NCI-H1048 (cell line): ENCODE measurements at places on chromosomes 7 and 10.

GRCh38 chr10:131683281-131683861 is 217.4 kb upstream of the PPP2R2D start:
- DNase-seq, result no peak

GRCh38 chr10:105280895-105281294 is 639.8 kb downstream of the SORCS3 start:
- DNase-seq, result no peak

GRCh38 chr7:155460926-155461613 is 3.1 kb downstream of the EN2 start:
- no peak for DNase-seq

GRCh38 chr7:123711832-123712293 is 36.9 kb downstream of the WASL start:
- no peak for DNase-seq

GRCh38 chr10:125866421-125867029 is 14.6 kb downstream of the DHX32 start:
- DNase-seq, result no peak

DNA sequence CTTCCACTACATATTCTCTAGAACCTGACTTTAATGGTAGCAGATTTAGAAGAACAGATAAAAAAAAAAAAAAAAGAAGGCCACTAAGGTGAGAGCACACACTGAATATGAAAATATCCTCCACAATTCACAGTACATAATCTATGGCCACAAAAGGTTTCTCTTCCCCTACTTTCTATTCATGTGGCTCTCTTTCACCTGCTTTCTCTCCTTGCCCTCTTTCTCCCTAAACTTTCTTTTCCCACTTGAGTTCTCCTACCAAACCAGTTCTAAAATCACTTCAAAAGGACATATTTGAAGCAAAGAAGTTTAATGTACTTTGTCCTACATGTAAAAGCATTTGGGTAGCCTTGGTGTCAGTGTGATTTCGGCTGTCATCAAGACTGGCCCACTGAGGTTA is 18.5 kb upstream of the DLX6 start:
- DNase-seq, result no peak

DNA sequence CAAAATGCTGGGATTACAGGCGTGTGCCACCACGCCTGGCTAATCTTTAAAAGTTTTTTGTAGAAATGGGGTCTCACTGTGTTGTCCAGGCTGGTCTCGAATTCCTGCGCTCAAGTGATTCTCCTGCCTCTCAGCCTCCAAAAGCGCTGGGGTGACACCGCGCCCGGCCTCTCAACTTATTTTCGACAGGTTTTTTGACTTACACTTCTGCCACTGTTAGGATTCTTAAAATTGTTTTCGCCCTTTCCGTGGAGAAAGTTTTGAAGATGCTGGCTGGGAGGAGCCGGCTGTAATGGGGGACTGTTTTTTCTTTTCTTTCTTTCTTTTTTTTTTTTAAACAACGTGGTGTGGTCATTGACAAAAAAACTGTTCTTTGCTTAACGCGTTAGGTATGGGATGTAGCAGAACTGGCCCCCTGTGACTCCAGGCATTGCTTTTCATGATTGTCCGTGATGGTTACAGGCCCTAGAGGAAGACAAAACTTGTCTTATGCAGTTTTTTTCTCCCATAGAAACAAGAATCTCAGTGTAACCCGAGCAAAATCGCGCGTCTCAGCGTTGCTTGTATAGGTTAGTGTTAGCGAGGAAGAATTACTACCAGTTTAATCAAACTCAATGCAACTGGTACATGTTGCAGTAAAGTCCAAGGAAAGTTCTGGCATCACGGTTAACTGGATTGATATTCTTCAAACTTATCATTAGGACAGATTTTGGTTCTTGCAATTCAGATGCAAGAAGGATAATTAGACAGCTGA is 72.2 kb downstream of the DAGLB start:
- DNase-seq, result no peak

DNA sequence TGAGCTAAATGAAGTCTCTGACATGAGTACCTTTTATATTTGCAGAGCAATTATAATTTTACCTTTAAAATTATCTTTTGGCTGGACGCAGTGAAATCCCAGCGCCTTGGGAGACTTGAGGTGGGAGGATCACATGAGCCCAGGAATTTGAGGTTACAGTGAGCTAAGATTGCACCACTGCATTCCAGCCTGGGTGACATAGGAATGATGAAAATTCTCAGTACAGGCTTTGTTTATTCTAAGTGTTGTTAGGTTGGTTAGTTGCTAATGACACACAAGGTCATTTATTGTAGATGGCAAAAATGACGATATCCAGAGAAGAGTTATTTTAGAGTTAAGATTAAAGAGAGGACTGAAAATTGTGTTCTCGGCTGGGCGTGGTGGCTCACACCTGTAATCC is 87.6 kb downstream of the XRCC2 start:
- no peak for DNase-seq

DNA sequence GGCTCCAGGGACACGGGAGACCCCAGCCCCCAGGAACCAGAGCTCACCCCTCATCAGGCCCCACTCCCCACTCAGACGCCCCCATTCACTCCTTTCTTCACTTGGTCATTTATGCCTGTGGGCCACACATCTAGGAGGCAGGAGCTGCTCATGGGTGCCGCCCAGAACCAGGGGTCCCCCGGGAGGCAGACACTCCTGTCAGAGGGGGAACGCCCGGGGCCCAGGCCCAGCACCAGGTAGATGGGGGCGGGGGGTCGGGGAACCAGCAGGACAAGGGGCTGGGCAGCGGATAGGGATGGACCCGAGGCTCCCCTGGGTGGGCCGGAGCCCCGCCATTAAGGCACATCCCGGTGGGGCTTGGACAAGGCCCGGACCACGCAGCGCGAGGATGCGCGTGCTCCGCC is 11.8 kb downstream of the CALY start:
- no peak for DNase-seq

- no peak for DNase-seq
Observed at GRCh38 chr7:145293228-145293701, 457.4 kb upstream of the TPK1 start.

- no peak for DNase-seq
Observed at GRCh38 chr10:44183667-44184632, 200.9 kb downstream of the CXCL12 start.

GRCh38 chr7:50679218-50680007 is 103.3 kb downstream of the GRB10 start:
- DNase-seq, result no peak

GRCh38 chr7:138575897-138576428 is 115.9 kb downstream of the TRIM24 start:
- DNase-seq, result no peak

GRCh38 chr10:127918572-127918971 is 11.7 kb downstream of the PTPRE start:
- no peak for DNase-seq

DNA sequence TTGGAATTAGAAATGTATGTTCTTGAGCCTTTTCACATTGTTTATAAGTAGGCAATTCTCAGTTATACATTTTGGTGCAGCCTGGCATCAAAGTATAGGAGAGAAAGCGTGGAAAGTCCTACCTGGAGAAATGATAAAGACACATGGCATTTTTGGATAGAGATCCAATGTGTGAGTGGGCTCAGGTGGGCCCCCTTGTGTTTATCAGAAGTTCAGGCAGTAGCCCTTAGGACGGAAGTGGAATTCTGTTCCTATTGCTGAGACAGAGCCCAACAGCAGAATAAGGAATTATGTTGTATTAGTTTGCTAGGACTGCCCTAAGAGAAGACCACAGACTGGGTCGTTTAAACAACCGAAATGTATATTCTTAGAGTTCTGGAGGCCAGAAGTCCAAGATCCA is 85.2 kb upstream of the AMPH start:
- no peak for DNase-seq

- no peak for DNase-seq
Observed at GRCh38 chr10:129771991-129772431, 192.1 kb downstream of the EBF3 start.

DNA sequence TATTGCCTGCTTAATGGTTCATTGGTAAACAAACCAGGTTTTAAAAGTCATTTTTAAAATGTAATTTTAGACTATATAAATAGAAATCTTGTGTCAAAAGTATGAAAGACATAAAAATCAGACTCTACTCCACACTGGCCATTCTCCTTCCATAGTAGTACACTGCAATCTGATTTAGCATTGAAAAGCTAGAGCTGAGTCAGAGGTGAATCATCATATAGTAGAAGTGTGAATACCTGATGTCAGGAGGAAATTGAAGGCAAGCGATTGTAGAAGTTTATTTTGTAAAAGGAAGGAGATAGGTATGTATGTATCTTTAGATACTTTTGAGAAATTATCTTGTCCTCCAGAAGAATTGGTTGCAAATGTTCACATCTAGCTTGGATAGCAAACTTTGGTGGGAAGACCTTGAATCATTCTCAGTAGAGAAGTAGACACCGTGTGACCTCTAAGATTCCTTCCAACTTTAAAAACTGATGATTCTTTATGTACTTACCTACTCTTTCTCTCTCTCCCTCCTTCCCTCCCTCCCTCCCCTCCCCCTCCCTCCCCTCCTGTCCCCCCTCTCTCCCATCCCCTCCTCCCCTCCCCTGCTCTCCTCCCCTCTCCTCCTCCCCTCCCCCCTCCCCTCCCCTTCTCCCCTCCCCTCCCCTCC is 88.1 kb downstream of the BTAF1 start:
- DNase-seq, result no peak
